ENCODE measurements at places on chromosomes 1 and 21.

- no peak for DNase-seq
These were observed 7.3 kb upstream of the CACNA1S start for GRCh38 chr1:201119206-201120197.

DNA sequence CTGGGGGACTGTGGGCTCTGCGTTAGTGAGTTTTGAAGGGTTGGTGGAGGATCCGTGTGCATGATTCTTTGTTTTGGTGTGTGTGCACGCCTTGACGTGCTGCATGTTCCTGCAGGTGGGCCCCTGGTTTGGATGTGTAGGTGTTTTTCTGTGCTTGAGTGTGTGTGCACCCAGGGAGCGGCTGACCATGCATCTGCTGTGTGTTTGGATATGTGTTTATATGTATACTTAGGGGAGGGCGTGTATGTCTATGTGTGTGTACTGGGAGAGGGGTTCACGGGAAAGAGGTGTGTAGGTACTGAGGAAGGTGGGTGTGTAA is 1.1 kb downstream of the VANGL2 start:
- no peak for DNase-seq

GRCh38 chr1:169103480-169103893 is 3.0 kb upstream of the ATP1B1 start:
- no peak for DNase-seq

GRCh38 chr1:235275223-235275622 is 52.8 kb downstream of the ARID4B start:
- no peak for DNase-seq

DNA sequence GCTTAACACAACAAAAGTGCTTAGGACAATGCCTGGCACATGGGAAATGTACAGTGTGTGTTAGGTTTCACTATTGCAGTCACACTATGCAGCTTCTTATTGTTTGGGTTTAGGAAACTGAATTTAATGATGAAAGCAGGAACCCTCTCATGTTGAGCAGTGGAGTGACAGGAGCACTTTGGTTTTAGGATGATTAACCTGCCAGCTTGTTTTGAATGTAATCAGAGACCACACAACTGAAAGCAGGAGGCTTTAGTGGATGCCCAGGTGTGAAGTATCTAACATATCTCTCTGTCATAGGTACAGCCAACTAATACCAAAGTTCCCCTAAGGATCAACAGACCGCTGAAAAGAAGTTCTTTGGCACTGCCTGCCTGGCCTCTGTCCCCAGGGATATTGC is 406.9 kb upstream of the USP24 start:
- no peak for DNase-seq
